HS-5 (cell line): ENCODE measurements at places on chromosomes 6 and 20.

DNA sequence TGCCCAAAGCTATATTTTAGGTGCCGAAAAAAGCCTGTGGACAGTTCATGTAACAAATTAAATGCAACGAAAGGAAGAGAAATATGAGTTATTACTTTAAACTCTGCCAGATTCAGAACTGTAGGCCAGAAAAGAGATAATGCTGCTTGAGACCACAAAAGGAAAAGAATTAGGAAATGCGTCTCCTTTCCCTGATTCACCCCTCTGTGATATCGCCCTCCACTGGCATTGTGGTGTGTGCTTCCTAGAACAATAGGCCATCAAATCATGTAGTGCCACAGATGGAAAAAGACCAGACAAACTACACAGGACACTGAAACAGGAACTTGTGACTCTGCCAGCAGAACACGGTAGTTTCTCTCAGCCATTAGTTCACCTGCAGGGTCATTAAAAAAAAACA lies 14.7 kb upstream of the LAMA4 start:
- DNase-seq: no peak

DNA sequence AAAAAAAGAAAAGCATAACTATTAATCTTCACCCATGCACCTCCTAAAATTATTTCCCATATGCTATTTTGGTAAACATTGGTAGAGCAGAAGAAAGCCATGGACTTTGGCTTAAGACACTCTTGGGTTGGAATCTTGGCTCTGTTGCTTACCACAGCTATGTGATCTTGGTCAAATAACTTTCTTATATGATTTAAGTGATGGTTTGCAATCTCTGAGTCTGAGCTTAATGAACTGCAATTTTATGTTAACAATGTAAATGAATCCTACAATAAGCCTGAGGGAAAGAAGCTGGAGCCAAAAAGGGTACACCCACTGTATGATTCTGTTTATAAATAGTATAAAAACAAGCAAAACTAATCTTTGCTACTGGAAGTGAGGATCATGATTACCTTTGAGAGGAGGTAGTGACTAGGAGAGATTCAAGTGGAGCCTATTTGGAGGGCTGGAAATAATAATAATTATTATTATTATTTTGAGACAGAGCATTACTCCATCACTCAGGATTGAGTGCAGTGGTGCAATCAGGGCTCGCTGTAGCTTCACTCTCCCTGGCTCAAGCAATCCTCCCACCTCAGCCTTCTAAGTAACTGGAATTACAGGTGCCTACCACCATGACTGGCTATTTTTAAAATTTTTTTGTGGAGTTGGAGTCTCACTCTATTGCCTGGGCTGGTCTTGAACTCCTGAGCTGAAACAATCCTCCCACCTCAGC lies 34.5 kb downstream of the ABRACL start:
- no peak for DNase-seq

DNA sequence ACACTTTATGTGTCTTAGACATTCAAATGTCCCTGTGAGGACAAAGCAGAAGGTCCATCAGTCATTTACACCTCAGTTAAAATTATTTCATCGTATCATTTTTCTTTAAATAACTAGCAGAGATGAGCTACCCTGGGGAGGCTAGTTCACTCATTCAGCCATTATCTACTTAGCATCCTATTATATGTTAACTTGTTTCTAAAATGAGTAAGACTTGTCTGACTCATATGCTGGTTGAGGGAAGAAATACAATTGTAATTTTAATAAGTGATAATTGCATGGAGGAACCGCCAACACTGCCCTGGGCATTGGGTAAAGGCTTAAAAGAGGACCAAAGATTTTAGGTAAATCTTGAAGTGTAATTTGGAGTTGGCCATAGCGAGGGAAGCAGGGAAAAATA lies 12.4 kb upstream of the PTPRK start:
- DNase-seq: no peak

DNA sequence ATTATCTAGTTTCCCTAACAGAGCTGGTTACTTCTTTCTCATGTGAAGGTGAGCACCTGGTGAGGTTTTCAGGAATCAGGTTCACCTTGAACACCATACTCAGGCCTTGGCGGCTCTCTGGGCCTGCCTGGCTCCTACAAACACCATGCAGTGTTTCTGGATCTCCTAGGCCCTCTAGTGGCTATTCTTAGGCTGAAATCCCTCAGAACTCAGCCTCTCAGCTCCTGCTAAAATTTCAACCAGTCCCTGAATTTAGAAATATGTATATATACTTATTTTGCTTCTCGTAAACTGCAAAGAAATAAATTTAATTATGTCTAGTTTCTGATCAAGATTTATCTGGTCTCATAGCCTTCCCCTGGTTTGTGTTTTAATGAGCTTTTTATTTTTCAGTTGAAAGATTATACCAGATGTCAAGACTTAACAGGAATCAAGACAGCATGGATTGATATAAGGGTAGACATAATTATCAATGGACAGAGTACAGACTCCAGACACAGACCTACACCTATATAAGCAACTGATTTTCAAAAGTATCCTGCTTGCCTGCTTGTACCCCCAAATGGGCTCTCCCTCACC lies 55.9 kb downstream of the ANKEF1 start:
- DNase-seq: no peak

DNA sequence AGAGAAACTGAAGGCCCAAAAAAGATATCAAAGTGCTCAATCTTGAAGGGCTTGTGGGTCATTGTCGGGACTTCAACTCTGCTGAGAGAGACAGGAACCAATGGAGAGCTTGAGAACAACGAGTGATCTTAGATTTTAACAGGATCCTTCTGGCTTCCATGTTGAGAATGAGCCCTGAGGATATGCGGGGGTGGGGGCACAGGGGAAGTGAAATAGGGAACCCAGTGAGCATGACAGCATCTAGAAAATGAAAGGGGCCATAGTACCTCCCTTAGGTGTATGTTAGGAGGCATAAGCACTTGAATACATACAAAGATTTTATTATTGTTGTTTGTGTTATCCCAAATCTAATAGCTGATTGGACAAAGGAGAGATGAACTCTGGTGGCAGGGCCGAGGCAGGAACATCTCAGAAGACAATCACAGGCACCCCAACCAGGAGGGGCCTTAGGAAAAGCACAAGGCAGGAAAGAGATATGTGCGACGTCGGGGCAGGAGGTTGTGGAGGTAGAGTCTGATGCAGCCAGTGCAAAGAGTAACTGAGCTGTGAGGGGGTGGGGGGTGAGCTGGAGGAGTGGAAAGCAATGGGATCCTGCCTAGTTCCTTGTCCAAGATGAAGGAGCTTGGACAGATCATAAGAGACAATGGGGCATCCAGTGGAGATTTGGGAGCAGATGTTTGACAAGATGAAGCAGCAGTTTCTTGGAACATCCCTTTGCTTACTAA lies 10.4 kb downstream of the TGM6 start:
- DNase-seq: no peak

DNA sequence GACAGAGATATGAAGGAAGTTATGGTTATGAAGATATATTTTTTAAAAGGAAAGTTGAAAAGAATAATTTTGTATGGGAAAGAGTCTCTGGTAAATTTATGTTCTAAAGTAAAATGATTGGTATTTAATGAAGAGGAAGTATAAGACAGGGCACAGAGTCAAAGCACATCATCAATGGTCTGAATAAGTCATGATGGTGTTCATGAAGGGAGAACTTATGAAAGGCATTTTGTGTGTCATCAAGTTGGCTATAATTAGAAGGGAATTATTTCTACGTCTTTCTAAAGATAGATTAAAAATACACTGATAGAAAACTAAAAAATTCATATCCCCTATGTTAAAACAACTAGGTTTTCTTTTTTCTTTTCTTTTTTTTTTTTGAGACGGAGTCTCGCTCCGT lies 21.4 kb upstream of the SNAI1 start:
- DNase-seq: no peak

GRCh38 chr6:15305496-15305895 lies 59.6 kb downstream of the JARID2 start:
- no peak for DNase-seq

DNA sequence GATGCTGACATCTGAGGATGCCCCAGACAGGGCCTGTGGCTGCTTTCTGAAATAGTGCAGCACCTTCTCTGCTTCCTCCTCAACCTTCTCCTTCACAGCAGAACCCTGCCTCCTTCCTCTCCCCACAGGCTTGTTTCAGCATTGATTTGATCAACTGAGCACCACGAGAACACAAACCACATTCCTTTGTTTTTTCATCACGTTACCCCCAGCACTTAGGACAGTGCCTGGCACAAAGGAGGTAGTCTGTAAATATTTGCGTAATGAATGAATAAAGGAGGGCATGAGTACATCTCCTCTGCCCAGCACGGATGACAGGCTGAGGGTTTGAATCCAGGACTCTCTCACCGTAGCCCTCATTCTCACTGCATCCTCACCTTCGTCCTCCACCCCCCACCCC lies 21.3 kb upstream of the WFDC2 start:
- DNase-seq: no peak

GRCh38 chr6:107059606-107060005 lies 31.6 kb downstream of the MTRES1 start:
- DNase-seq: no peak

DNA sequence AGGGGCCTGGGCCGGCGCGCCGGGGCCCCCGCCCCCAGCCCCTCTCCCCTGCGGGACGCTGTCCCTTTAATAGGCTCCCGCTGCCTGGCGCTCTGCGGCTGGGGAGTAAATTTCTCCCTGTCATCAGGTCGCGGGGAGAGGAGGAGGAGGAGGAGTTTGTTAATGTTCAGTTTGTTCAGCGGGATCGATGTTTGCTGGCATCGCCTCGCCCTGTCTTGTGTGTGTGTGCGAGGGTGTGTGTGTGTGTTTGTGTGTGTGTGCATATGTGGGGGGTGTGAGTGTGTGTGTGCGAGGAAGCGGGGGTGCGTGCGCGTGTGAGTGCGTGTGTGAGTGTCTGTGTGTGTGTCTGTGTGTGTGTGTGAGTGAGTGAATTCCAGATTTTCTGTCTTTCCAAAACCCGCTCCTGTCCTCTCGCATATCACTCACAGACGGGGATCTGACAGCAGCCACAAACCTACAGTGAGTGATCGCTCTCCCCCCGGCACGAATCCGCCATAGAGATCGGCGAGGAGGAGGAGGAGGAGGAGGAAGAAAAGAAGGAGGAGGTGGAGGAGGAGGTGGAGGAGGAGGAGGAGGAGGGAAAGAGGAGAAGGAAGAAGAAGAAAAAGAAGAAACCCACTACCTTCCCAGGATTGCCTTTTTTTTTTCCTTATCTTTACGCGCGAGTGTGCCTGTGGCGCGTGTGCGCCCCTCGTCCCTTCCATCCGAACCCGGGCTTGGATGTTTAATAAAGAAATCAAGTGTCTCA lies at the start of gene TSHZ2:
Gene TSHZ2, plus strand, starts transcription at position 169 of the 748 bp plus-strand sequence. CDS start 936 bp downstream, outside the sequence.
- DNase-seq: peak; percentile 56

GRCh38 chr6:12751694-12752325 lies 35.2 kb downstream of the PHACTR1 start:
- no peak for DNase-seq

DNA sequence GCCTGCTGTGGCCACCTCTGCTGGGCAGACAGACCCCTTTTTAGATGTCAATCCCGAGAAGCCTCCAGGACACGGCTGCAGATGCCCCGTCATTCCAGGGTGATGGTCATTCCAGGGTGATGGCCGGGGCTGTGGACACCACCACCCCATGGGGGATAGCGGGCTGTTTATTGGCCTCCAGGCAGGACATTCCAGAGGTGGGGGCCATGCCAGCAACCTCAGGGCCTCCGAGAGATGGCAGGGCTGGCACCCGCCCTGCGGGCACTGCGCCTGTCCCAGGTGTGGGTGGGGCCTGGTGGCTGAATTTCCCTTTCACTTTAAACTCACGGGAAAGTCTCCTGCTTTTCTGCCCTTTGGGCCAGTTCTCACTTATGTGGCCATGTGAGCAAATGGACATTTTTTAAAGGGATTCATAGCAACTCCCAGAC lies 14.5 kb downstream of the COL9A3 start:
- no peak for DNase-seq
